ENCODE measurements at places on chromosomes 1 and 21. TPM values are rescaled to one million over a fixed set of nuclear protein-coding genes. Genes with fewer than 3 reads are reported as not detected.

The IL22RA1 gene
- total RNA-seq, result not detected

- no peak for DNase-seq
Measured at GRCh38 chr1:40404670-40405462, 31.3 kb downstream of the SMAP2 start.

DNA sequence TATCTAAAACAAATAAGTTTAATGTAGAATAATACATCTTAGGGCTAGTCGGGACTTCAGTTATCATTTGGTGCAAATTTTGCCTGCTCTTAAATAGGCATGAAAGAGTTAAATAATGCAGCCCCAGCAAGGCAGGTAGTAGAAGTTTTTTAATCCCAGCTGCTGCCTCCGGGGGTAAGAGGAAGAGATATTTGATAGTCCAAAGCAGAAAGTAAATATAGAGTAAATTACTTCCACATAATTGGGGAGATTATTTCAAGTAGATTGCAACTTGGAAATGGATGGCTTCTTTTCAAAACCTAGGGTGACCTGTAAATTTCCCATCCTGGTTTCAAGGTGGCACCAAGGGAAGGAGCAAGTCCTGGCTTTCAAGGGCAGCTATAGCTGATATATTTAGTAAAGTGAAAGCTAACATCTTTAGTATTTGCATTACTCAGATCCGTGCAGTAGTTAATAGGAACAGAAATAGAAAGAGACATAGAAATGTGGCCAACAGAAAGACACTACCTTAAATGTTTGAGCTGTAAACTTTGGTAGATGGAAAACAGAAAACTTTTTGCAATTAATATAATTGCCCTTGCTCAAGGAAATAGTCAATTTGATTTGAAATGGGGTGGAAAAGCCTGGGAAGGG, 109.1 kb downstream of the LMO4 start:
- DNase-seq, result no peak

DNA sequence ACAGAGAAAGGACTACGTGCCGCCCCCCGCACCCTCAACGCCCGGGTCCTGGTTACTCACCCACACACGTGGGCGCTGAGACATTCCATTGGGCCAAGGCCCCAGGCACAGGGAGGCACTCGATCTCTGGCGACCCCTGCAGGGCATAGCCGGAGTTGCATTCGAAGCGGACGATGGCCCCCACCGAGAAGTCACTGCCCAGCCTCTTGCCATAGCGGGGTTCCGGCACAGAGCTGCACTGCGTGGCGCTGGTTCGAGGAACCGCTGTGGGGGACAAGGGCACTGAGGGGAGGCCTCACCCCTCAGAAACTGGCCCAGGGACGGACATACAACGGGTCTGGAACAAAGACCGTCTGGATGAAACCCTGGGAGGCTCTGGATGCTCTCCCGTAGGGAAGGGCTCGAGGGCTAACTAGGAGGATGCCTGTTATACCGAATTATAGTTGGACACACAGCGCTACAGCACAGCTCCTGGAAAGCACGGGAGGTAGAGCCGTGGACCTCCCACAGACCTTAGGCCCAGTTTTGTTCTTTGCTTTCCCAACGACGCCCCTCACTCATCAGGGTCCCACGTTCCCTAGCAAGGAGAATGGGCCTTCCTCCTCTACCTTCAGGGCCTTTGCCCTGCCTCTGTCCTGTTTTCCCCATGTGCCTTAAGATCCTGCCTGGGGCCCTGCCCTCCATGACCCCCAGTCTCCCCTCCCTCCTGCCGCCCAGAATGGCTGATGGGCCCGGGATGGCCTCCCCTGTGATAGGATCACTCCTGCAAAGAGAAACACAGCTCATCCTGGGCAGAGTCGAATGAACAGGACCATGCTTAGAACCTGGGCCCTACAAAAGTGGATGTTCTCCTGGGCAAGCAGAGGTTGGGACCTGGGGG, 152.8 kb downstream of the ZSCAN20 start:
- peak; percentile 21 for DNase-seq
